Endothelial cell (in vitro differentiated cells): ENCODE measurements at places on chromosomes 1 and 21. TPM values are rescaled to one million over a fixed set of nuclear protein-coding genes. Genes with fewer than 3 reads are reported as not detected.

DNA sequence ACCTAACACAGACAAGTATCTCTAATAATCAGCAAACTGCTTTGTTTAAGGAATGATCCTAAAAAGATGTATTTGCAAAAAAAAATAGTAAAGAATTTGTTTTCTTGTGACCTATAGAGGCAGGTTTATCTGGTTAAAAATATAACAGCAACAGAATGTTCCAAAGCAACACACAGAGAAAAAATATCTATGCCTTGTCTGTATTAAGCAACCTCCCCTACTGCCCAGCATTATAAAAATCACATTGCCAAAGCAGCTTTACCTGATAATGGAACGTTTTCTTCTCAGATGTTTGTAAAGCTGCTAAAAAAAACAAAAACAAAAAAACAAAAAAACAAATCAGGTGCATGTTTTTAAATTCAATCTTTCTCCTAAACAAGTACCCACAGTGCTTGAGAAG is 24.7 kb downstream of the PALMD start:
- no peak for DNase-seq
- no peaks in the 10 kb centered on the region for H3K36me3 ChIP-seq
- H3K4me3 ChIP-seq = no peak overlapping the region

DNA sequence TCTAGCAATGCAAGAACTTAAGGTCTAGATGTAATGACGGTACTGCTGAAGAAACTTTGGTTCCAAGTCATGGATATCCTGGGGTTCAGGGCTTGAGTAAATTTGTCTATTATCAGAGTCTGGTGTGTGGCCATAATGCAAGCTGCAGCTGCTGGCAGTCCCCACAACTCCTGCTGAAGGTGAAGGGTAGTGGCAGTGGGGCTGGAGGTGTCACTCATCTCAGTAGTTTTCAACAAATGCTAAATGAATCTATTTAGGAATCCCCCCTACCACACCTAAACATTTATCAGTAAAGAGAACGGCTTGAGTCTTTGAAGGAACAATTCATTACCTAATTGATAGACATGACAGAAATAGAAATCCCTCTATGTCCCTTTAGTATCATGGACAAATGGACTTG is 99.2 kb upstream of the GNG4 start:
- H3K27me3 ChIP-seq = no peaks in the 10 kb centered on the region
- H3K36me3 ChIP-seq = no peaks in the 10 kb centered on the region
- H3K4me1 ChIP-seq = peaks cover 11% of the 10 kb centered on the region
- no peak overlapping the region for H3K4me3 ChIP-seq

DNA sequence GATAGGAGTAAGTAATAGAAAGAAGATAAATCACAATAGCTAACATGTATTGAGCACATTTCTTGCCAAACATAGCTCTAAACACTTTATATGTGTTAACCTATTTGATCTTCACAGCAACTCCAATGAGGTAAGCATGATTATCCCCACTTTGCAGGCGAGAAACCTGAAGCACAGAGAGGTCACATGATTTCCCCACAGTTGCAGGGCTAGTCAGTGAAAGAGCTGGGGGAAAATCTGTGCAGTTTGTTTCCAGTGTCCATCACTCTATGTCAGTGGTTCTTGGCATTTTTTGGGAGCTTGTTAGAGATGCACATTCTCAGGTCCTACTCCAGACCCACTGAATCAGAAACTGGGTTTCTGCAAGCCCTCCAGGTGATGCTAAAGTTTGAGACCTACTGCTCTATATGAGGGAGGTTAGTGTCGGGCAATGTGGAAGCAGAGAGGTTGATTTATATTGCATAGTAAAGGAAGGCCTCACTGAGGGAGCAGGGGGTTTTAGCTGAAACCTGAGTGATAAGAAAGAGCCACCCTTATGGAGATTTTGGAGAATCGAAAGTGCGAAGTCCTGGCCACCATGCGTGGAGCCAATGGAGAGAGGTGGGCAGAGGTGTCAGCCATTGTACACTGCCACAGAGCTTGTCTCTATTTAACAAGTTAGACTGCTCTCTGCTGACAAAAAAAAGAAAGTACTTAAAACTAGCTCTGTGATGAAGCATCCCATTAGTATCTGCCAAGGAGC is 20.9 kb downstream of the MCOLN3 start:
- no peak overlapping the region for H3K27ac ChIP-seq
- no peak overlapping the region for H3K4me3 ChIP-seq
- H3K4me1 ChIP-seq = no peaks in the 10 kb centered on the region
- H3K27me3 ChIP-seq = peaks cover 2% of the 10 kb centered on the region

MAP1LC3C gene
- total RNA-seq = 1.7 TPM

DNA sequence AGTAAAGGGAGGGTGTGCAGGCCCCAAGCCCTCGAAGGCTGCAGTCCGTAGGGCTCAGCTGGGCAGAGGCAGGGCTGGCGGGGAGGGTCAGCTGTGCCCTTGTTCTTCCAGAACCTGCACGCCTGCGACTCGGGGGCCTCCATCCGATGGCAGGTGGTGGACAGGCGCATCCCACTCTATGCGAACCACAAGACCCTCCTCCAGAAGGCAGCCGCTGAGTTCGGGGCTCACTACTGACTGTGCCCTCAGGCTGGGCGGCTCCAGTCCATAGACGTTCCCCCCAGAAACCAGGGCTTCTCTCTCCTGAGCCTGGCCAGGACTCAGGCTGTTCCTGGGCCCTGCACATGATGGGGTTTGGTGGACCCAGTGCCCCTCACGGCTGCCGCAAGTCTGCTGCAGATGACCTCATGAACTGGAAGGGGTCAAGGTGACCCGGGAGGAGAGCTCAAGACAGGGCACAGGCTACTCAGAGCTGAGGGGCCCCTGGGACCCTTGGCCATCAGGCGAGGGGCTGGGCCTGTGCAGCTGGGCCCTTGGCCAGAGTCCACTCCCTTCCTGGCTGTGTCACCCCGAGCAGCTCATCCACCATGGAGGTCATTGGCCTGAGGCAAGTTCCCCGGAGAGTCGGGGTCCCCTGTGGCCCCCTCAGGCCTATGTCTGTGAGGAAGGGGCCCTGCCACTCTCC is 13.6 kb upstream of the LRRC3 start:
- peaks cover 2% of the 10 kb centered on the region for H3K27me3 ChIP-seq
- no peak for DNase-seq
- no peaks in the 10 kb centered on the region for H3K4me1 ChIP-seq
- H3K36me3 ChIP-seq = no peaks in the 10 kb centered on the region

GRCh38 chr1:185670187-185670627 is 64.0 kb upstream of the HMCN1 start:
- no peak overlapping the region for H3K4me3 ChIP-seq
- no peak overlapping the region for H3K27ac ChIP-seq
- no peaks in the 10 kb centered on the region for H3K36me3 ChIP-seq
- peak; percentile 49 for DNase-seq
- peaks cover 23% of the 10 kb centered on the region for H3K4me1 ChIP-seq

DNA sequence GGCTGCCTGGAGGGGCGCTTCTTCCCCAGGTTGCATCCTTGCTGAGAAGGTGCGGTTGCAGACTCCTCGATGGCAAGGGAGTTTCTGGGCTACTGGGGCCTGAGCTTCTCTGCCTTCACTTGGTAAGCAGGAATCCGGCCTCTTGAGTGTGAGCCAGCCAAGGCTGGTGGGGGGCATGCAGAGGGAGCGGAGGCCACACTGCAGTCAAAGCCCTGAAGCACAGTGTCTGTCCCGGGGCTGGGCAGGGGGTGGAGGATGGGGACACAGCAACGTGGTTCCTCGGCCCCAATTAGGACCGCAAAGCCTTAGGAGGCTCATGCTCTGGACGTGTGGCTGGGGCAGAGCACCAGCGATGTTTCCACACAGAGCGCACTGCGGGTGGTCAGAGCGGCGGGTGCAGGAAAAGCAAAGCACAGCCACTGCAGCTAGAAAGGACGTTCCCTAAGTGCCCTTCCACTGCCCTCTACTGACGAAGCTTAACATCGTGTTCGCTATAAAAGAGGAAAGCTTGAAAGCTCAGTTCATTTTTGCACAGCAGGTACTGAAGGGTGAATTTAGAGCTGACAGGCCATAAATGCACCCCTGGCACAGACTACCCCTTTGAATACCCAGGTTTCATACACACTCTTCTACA is 60.7 kb upstream of the COG2 start:
- peak; percentile 35 for DNase-seq
- peaks cover 3% of the 10 kb centered on the region for H3K4me1 ChIP-seq
- H3K27me3 ChIP-seq = peaks cover 1% of the 10 kb centered on the region

MLLT11 gene
- 27.8 TPM for total RNA-seq
